ENCODE measurements at places on chromosomes 2 and 18. TPM values are rescaled to one million over a fixed set of nuclear protein-coding genes. Genes with fewer than 3 reads are reported as not detected.

Gene EMILIN1
- 24.1 TPM for total RNA-seq

Gene SPOPL
- 15.9 TPM for total RNA-seq

Gene OTOS
- not detected for total RNA-seq

DNA sequence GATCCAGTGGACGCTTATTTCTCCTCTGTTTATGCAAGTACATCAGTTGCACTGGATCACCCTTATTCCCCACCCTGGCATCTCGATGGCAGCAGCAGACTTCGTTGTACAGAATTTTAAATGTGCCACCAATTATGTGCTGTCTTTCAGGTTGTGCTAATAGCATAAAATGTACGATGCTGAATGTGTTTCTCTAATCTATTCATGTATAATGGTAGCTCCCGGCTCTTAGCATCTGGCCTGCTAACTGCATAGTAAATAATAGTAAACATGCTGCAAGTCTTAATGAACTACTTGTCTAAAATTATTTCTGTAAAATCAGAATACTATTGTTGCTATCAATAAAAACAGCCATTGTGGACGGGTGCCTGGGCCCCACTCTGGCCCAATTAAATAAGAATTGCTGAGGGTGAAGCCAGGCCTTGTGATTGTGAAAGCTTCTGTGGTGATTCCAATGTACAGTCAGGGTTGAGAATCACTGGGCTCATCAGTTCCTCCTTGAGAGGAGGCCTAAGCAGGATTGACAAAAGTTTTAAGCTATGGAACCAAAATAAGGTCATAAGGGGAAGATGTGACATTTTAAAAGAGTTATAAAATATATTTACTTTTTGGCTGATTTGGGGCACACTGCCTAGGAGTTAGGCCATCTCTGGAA is 14.4 kb upstream of the MYO3B start:
- H3K4me3 ChIP-seq, result no peak overlapping the region
- no peak overlapping the region for H3K27ac ChIP-seq
- no peaks in the 10 kb centered on the region for H3K4me1 ChIP-seq
- peaks cover 2% of the 10 kb centered on the region for H3K27me3 ChIP-seq

DNA sequence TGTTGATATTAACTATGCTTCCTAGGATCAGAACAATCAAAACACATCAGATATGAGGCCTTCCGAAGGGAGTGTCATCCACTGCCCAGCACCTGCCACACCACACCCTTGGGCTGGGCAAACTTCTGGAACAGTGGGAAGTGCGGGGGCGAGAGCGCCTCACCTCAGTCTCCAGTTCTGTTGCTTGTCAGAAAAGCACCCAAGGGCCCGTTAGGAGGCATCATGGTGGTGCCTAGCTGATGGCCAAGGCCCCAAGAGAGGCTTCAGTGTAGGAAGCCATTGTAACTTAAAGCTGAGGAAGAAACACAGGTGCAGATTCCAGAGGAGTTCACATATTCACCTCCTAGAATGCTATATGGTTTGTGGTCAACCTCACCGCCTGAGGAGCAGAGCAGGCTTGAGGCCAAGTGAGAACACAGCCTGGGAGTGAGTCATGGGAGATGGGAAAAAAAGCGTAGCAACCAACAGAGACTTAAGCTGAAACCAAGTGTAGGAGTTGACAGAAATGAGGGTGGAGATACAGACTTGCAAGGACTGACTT is 85.1 kb upstream of the ATL2 start:
- H3K4me3 ChIP-seq, result no peak overlapping the region
- H3K27ac ChIP-seq, result no peak overlapping the region

- no peak for DNase-seq
- H3K4me3 ChIP-seq, result no peak overlapping the region
- H3K27ac ChIP-seq, result no peak overlapping the region
- H3K36me3 ChIP-seq, result peaks cover 4% of the 10 kb centered on the region
- H3K27me3 ChIP-seq, result no peaks in the 10 kb centered on the region
Measured at GRCh38 chr18:22601481-22601880, 183.8 kb upstream of the CTAGE1 start.

- peaks cover 2% of the 10 kb centered on the region for H3K4me1 ChIP-seq
- no peak for DNase-seq
- H3K27ac ChIP-seq, result no peak overlapping the region
- H3K4me3 ChIP-seq, result no peak overlapping the region
- no peaks in the 10 kb centered on the region for H3K27me3 ChIP-seq
Measured at GRCh38 chr2:159706385-159706980, 5.8 kb upstream of the MARCHF7 start.

- no peaks in the 10 kb centered on the region for H3K36me3 ChIP-seq
- no peak overlapping the region for H3K27ac ChIP-seq
- H3K4me1 ChIP-seq, result peaks cover 17% of the 10 kb centered on the region
- no peaks in the 10 kb centered on the region for H3K27me3 ChIP-seq
- no peak for DNase-seq
- H3K4me3 ChIP-seq, result no peak overlapping the region
Measured at GRCh38 chr2:42197792-42198191, 28.6 kb downstream of the EML4 start.

Measured in neural crest cell (in vitro differentiated cells).